ENCODE measurements at places on chromosomes 13 and 19.

DNA sequence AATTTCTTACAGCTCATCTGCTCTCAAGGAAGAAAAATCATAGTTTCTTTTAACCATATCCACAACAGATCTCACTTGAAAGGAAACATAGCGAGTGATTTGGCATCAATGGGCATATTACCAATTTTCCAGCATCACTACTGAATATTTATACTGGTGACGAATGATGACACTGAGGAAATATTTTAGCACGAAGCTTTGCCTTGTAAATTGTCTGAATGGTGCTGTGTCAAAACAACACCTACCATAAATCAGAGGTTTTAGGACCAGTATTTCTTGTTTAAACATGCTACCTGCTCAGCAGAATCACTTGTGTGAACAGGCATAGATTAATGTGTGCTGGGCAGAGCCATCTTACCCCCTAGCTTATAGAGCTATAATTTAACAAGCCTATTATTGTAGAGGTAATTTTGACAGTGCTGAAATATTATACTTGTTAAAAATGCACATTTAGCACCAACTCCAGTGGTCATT lies 146.8 kb downstream of the ABCC4 start:
- no peak for DNase-seq

- DNase-seq: no peak
These were observed 219.2 kb downstream of the ENOX1 start for GRCh38 chr13:43567608-43568007.

DNA sequence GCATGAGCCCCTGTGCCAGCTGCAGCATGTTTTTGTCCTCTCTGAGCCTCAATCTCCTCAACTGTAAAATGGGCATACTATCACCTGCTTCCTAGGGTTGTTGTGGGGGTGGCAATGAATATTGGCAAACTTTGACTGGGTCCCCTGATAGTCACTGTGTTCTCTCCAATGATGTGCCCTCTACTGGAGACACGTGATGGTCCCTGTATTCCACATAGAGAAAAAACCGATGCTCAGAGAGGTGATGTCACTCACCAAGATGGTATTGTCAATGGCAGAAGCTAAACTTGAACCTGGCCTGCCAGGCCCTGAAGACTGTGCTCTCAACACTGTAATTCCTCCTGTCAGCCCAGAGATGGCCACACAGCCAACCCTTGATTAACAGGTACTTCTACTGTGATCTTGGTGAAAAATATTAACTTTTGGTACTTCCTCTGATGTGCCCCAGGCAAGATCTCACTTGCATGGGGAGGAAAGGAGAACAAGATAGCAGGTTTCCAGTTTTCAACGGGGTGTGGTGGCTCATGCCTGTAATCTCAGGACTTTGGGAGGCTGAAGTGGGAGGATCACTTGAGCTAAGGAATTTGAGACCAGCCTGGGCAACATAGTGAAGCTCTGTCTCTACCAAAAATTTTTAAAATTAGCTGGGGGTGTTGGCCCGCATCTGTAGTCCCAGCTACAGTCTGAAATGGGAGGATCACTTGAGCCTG lies 3.6 kb downstream of the CEACAM20 start:
- no peak for DNase-seq

DNA sequence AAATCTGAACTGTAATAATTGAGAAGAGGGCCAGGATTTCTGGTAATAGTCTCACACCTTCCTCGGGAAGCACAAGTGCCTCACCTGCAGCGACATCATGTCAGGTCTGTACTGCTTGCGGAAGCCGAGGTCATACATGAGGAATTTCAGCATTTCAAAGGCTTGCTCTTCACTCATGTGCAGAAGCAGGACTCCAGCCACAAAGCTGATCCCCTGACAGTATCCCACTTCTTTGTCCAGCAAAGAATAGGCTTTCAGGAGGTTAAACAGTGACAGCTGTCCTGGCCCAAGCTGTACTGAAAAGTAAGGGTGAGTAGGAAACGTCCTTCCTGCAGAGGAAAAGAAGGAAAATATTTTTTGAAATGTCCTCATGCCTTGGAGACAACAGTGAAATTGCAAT lies 182.7 kb downstream of the TBC1D4 start:
- no peak for DNase-seq

GRCh38 chr13:45700971-45701900 lies 884 bp upstream of the CBY2 start:
- DNase-seq: no peak

- DNase-seq: no peak
These were observed 165.6 kb downstream of the DLEU7 start for GRCh38 chr13:50677687-50678463.

DNA sequence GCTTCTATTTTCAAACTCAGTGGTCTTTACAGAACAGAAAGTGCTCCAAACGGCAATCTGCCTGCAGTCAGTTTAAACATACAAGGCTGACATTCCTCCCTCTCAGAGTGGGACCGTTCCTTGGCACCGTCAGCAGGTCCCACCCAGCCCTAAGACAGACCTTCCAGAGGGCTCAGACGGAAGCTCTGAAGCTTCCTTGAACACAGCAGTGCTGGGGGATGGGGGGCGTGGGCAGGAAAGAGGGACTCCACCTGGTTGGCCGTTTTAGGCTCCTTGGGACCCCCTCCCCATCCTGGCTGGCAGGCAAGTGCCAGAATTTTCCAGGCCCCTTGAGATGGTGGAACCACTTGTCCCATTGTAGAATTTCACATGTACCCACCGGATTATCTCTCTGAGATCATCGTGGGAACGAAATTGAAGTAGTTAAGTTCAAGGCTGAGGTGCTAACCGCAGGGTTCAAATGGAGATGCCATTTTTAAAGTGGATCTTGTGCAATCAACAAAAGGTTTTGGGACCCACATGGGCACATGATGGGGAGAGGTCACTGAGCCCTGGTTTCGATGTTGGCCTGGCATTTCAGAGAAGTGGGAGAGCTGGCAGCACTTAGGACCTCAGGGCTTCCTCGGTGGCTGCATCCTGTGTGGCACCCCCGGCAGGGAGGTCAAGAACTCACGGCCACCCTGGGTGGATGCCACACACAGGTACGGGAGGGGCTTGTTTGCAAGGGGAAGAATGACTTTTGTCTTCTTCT lies 46.2 kb downstream of the KLF2 start:
- DNase-seq: no peak

DNA sequence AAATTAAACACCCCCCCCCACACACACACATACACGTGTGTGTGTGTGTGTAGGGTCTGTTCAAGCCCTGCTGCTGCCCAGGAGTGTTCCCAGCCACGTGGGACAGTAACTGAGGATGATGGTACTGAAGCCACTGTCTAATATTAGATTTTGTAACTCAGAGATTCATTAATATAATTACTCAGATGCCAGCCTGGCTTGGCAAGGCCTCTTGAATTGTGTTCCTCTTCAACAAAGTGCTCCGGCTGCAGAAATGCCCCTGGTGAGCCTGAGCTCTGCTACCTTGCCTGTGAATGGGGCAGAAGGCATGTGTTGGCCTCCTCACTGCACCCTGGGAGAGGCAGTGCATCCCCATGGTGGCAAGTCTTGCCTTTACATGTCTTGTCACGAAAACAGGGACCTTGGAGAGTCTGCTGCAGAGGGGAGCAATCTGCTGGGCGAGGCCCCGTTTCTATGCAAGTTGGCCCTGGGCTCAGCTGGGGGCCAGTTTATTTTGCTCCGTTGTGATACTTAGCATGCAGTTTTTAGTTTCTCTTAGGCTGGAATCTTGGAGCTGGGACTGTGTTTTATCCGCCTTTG lies 44.0 kb downstream of the NFIX start:
- no peak for DNase-seq

DNA sequence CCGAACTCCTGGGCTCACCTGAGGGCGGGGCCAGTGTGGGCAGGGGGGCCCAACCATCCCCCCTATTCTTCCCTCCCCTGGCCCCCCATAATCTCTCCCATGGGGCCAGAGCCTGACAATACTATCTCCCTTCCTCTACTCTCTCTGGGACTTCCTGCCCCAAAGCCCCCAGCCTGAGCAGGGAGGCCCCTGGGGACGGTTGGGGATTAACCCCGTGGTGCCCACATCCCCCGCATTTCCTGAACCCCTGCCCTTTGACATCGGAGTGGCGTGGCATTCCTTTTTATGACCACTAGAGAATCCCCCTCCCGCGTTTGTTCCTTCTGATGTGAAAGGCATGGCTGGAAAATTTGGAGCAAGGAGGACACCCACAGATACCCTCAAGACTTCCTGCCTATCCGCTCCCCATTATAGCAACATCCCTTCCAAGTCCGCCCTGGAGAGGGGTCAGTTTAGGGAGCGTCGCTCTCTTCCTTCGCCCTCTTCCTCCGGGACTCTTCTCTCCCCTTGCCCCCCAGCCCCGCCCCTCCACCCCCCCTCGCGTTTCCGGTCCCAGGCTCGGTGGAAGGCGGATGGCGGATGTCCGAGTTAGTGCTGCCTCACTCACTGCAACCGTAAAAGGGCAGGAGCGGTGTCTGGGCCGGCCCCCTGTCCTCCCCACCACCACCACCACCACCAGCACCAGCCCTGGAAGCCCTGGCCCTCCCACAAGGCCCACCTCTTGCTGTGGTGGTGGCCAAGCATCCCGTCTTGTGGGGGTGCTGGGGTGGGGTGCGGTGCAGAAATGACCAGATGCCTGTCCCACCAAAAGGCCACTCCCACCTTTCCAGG lies 1.8 kb downstream of the VASP start:
- no peak for DNase-seq
